ENCODE measurements at places on chromosomes 5 and 9.

- DNase-seq: no peak
Measured at GRCh38 chr5:118905196-118905595, 83.2 kb downstream of the DTWD2 start.

- peak; percentile 20 for DNase-seq
Measured at GRCh38 chr9:110744715-110745384, 76.3 kb downstream of the MUSK start.

GRCh38 chr5:30596495-30597064 is 596.9 kb upstream of the CDH6 start:
- DNase-seq: no peak

- no peak for DNase-seq
Measured at GRCh38 chr9:28999806-29000205, 1426.5 kb upstream of the C9orf72 start.

- DNase-seq: no peak
Measured at GRCh38 chr5:157575381-157576020, at the start of gene ADAM19. TSS of gene ADAM19 (minus strand) at chr5:157575775. CDS start at chr5:157575696, 79 bp downstream.

DNA sequence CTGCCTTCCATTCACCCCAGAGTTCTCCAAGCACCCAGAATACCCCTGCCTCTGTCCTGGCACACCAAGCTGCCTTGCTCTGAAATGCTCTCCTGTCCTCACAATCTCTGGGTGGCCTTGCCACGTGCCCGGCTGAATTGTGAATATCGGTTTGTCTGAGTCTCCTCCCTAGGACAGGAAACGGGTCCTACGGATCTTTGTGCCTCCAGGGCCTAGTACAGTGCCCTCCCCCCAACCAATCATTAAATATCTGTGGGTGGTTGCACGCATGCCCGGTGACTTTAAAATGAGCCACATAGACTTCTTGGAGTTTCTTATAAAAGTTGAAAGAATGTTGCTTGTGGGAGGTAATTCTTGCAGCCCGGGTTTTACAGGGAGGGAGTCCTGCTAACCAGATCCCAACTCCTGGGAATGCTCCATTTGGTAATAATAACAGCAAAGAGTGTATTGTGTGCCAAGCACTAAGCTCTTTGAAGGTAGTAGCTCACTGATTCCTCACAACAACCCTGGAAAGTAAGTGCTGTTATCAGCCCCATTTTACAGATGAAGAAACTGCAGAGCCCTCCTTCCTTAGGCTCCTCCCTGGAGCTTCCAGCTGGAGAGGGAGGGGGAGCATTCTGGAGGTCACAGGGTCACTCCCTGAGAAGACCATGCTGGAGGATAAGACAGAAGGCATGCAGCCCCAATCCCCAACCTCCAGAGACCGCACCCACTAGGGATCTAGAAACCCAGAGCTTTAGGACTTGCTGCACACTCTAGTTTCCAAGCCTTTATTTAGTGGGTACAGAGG is 23.4 kb downstream of the URM1 start:
- DNase-seq: no peak

DNA sequence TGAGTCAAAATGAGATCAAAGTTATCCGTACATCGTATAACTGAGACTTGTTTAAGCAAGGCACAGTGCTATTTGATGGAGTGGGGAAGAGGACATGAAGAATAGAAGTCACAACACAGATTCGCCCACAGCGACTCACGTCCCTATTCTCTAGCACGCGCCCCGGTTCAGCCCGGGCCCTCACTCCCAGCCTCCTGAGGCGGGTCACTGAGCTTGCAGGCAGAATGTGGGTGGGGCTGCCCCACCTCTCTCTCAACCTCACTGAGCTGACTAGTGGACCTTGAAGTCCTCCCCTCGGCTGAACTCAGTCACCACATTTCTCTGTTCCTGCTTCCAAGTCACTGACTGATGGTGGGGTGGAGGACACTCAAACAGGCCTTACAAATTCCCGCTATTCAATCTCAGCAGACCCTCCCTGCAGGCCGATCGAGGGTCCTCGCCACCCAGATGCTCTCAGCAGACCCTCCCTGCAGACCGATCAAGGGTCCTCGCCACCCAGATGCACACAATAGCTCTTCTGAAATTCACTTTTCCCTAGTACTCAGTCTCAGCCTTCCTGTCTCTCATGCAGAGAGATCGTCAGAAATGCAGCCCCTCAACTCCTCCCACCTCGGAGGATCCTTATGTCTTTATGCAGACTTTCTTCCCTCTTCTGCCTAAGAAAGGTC is 12.9 kb downstream of the GLDC start:
- DNase-seq: no peak

DNA sequence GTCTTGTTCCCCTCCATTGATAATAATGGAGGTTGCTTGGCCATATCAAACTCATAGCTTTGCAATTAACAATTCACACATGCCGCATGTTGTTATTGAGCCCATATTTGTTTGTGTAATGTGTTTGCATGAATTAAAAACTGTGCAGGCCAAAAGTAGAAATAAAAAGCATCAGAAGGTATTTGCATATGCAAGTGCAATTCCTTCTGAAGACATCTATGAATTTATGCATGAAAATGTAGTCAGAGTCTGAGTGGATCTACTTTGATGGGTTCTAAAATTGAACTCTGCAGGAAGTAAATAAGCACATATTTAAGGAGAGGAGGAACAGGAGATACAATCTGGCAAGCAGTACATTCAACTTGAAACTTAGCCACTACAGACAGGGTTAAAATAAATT is 1004.6 kb upstream of the WWC1 start:
- no peak for DNase-seq

- DNase-seq: no peak
Measured at GRCh38 chr5:153546566-153546965, 56.1 kb downstream of the GRIA1 start.

DNA sequence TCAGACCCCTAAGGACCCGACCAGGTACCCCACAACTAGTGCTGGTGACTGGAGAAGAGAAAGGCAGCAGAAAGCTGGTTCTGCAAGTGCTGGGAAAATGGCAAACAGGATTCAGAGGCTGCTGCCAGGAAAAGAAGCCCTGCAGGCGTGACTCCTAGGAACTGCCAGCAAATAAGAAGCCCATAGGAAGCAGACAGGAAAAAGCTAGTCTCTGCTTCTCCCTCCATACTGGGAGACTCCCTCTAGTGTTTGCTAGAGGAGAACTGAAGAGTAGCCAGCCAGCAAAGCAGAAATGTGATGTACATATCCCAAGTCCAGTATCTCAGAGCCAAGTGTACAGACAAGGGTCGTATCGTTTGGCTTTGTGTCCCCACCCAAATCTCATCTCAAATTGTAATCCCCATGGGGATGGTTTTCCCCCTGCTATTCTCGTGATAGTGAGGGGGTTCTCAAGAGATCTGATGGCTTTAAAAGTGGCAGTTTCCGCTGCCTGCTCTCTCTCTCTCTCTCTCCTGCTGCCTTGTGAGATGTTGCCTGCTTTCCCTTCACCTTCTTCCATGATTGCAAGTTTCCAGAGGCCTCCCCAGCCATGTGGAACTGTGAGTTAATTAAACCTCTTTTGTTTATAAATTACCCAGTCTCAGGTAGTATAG is 38.1 kb upstream of the TUSC1 start:
- DNase-seq: no peak

DNA sequence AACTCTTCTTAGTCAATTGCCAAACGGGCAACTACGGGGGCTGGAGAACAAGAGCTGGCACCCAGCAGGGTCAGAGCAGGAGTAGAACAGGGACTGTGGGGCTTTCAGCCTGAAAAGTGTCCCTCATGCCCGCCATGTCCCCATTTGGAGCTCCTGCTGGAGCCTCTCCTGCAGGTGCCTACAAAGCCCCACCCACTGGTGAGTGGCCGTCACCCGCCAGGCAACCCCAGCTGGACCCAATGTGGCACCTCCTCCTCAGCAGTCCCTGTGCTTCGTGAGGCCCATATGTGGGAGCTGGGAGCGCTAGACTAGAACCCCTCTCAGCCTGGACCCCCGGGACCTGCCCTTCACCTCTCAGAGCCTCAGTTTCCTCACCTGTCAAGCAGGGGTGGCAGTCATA is 40.9 kb downstream of the VAV2 start:
- no peak for DNase-seq

GRCh38 chr5:83720836-83721537 is at the start of gene HAPLN1:
TSS of gene HAPLN1 (minus strand) at chr5:83720855. CDS start at chr5:83673523, 47,332 bp downstream.
- no peak for DNase-seq

- no peak for DNase-seq
Measured at GRCh38 chr5:5539590-5539989, 117.1 kb downstream of the ICE1 start.

GRCh38 chr9:123349033-123349432 is 7.0 kb upstream of the CRB2 start:
- no peak for DNase-seq

- DNase-seq: no peak
Measured at GRCh38 chr9:124724415-124725067, 46.6 kb downstream of the NR6A1 start.

GRCh38 chr9:82538634-82539033 is 524.3 kb downstream of the RASEF start:
- no peak for DNase-seq

GRCh38 chr5:61120534-61120933 is 41.7 kb downstream of the SMIM15 start:
- no peak for DNase-seq

GRCh38 chr5:174010365-174010764 is 21.4 kb downstream of the C5orf47 start:
- DNase-seq: no peak

DNA sequence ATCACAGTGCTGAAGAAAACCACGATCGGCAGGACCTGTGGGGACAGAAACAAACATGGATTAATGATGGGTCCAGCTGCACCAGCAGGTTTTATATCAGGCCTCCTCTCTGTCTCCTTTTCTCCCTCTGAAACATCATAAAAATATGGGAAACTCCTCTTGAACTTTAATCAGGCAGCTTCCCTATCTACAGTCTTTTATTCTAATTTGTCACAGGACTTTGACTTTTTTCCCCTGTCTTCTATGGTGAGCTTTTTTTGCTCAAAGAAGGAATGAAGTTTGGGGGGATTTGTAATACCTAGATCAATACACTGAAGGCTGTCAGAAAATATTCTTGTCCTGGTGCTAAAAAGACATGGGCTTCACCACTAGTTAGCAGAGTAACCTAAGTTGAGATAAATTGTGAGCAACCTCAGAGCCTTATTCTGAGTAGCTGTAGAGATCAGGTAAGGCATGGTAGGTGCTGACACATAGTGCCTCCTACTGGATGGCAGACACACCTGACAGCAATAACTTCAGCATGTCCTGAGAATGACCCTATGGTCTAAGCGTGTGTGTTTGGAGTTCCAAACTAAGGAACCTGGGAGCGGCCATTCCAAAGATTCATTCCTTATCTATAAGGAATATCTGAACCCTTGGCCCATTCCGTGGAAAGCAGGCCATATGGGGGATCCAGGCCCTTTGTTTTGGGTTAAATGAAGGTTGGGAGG is 46.2 kb downstream of the SLC28A3 start:
- DNase-seq: no peak

DNA sequence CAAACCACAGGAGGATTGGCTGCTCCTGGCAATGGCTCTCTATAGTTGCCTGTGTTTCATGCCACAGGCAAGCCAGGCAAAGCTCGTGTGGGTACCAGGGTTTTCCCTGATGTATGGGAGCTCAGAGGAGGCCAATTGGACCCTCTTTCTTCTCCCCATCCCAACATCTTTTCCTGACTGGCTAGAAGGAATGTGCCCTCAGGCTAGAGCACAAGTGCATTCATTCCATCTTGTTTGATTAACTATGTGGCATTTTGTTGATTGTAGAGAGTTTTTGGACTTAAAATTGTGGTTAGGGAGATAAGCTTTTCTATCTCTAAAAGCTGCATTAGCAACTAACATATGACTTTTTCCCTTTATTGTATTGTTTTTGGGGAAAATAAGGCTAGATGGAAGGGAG is 561.3 kb downstream of the PSAT1 start:
- DNase-seq: no peak

DNA sequence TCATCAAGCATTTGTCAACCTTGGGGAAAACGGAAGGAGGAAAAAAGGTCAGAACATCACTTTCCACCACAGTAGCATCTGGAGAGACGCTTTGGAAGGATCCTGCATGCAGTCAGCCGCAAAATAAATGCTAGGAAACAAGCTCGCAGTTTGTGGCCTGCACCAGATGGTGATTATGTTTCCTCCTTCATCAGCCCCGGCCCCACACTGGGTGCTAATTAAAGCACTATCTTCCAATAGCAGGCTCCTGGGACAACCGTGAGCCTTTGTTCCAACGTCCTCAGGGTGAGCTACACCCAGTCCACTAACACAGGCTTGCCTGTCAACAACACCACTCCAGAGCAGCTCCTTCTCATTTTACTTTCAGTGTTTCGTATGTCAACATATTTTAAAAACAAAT is 64.0 kb downstream of the RNF130 start:
- DNase-seq: no peak
